Activated T-cell treated with anti-CD3 and anti-CD28 coated beads for 1 hour (primary cell): ENCODE measurements at places on chromosomes 3 and 15.

DNA sequence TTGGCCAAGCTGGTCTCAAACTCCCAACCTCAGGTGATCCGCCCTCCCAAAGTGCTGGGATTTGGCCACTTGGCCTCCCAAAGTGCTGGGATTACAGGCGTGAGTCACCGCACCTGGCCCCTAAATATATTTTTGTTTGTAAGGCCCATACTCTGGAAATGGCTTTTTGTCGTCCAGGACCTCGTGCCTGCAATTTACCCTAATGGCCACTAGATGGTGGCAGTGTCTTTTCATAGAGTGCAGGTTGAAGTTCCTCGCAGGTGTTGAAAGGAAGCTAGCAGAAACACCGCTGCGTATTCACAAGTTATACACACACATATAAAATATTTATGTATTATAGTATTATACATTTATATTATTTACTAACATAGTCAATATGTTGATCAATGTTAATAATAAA is 97.2 kb downstream of the LRTM1 start:
- DNase-seq, result no peak

GRCh38 chr15:39942753-39943150 is 8.8 kb downstream of the EIF2AK4 start:
- no peak for DNase-seq

- no peak for DNase-seq
Measured at GRCh38 chr15:89633585-89633984, 21.7 kb downstream of the KIF7 start.

- no peak for DNase-seq
Measured at GRCh38 chr3:56862352-56863062, 60.8 kb upstream of the ARHGEF3 start.

- no peak for DNase-seq
Measured at GRCh38 chr3:182618085-182618732, 175.1 kb upstream of the ATP11B start.

GRCh38 chr15:74878273-74878672 is 5.1 kb upstream of the SCAMP2 start:
- DNase-seq, result no peak

GRCh38 chr15:68791431-68792283 is 29.0 kb downstream of the ANP32A start:
- DNase-seq, result peak; percentile 18

DNA sequence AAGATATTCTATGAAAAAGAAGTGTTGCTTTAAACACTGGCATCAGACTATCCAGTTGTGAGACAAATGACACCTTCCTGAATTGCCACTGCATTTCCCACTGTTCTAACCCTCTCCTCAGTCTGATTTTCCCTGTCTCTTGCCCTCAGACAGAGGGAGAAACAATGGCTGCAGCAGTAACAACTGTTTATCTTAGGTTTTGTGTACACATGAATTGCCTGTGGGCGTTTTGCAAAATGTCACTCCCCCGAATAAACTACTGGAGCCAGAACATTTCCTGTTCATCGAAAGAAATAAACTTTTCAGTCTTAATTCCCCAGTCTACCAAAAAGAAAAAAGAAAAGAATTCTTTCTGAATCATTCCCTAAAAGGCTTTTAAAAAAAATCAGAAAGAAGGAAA is 155.1 kb downstream of the MAGI1 start:
- DNase-seq, result no peak

- DNase-seq, result no peak
Measured at GRCh38 chr3:47313341-47314055, 30.8 kb downstream of the KLHL18 start.

- peak; percentile 60 for DNase-seq
Measured at GRCh38 chr3:50246517-50246954, 10.5 kb downstream of the GNAI2 start.

GRCh38 chr3:27326202-27326601 is 43.0 kb downstream of the NEK10 start:
- no peak for DNase-seq

DNA sequence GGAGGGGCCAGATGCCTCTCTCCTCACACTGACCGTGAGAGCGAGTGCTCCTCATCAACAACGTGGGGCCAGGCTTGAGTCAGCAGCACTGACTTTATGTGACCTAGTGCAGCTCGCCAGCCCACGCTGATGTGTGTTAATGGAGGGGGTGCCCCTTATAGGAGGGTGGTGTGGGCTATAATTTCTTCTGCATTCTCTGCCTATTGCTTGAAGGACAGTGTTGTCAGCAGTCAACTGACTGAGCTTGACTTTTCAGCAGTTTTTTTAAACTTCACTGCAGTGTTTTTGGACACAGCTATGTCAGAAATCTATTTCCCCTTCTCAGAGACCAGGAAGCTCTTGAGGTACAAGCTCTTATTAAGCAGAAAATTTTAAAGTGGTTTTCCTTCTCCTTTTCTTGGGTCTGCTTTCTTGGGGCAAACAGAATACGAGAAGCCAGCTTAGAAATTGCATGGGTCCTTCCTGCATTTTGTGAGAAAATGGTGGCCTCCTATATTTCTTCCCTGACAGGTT is 304.8 kb upstream of the CTDSPL start:
- no peak for DNase-seq

GRCh38 chr15:88628018-88628654 is 7.0 kb downstream of the AEN start:
- no peak for DNase-seq

DNA sequence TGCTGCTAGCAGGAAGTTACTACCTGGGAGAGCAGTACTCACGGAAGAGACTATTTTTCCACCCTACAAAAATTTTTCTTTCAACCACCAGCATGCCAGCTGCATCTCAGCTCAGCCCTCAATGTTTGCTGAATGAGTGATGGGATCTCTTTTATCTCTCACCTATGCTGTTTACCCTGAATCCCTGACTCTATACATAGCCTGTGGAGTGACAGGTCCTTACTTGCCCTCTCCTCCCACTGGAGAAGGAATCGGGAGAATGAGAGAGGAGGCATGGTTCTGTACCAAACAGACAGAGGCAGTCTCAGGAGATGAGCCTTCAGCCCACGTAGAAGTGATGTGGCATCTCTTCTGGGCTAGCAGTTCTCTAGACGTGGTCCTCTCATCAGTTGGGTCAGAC is 6.7 kb upstream of the DGKG start:
- no peak for DNase-seq

GRCh38 chr3:97970956-97971620 is 1.1 kb downstream of the RIOX2 start:
- DNase-seq, result no peak

DNA sequence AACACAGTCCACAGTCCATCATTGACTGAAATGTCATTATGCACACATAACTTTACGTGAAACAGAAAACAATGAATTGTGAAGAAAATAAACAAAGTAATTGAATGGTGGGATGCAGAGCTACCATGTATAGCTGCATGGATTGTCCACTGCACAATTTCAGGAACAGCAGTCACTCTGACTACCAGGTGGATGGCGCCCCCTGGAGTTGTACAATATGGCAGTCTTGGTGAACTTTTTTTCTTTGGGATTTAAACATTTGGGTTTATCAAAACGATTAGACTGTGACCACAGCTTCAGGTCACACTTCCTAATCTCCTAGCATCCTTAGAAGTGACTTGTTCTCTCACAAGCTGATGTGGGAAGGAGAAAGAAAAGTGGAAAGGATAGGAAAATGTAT is 48.9 kb upstream of the TCF12 start:
- no peak for DNase-seq

- DNase-seq, result no peak
Measured at GRCh38 chr15:65558336-65558735, 28.1 kb downstream of the HACD3 start.

GRCh38 chr3:125313060-125313635 is 62.0 kb downstream of the ZNF148 start:
- no peak for DNase-seq

- DNase-seq, result peak; percentile 88
Measured at GRCh38 chr3:129183569-129184395, at the start of gene CNBP. TSS of gene CNBP (minus strand) at chr3:129183896. CDS start at chr3:129171757, 12,139 bp downstream.

- no peak for DNase-seq
Measured at GRCh38 chr15:64466408-64467141, 6.2 kb downstream of the ZNF609 start.

DNA sequence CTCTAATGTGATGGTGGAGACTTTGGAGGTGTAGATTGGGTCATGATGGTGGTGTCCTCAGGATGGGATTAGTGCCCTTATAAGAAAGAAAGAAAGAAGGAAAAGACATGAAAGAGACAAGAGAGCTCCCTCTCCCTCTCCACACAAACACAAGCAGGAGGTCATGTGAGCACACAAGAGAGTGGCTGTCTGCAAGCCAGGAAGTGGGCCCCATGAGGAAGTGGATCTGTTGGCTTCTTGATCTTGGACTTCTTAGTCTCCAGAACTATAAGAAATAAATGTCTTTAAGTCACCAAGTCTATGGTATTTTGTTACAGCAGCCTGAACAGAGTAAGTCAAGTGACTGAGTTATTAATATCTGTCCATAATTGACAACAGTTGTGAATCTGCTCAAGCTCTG is 17.1 kb downstream of the IQCB1 start:
- no peak for DNase-seq

DNA sequence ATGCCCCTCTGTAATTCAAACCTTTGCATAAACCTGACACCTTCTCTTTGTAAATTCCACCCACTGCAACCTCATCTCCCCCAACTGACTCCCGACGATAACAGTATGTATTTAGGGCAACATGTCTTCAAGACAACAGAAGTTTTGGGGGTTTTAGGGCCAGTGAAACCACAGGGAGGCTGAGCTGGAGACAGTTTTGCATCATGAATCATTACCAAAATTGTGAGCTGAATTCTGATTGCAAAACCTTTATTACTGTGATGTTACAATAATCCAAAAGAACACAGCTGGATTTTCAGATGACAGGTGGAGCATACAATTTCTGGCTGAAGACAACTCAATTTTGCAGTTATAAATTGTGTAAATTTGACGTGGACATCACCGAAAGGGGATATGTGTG is 281.3 kb upstream of the TTC14 start:
- no peak for DNase-seq

DNA sequence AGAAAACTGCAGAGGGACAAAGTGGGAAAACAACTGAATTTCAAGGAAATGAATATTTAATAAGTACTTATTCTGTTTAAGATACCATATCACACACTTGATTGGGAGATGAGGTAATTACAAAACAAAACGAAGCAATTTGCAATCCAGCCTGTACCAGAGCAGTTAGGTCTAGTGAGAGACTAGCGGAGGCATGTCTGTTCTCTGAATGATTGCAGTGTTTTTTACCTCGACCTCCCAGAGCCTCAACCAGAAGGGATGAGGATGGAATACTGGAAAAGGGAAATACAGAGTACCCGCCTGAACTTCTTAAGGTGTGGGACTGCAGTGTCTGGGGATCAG is 59.5 kb downstream of the PIK3CB start:
- DNase-seq, result no peak

DNA sequence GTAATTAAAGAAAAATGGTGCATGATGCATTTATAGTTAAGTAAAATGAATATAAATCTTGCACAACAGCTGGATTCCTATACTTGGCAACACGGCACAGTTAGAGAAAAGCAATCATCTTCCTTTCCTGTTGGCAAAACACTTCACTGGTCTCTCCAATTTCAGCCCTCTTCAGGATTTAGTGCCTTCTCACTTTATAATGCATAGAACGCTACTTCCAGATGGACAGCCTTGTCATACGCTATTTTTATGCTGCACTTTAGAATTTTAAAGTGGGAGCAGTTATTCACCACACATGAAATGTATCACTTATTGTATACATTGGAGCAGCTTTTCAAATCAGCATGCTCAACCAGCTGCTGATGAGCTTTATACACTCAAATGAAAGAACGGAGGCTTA is 194.4 kb upstream of the GBE1 start:
- no peak for DNase-seq

DNA sequence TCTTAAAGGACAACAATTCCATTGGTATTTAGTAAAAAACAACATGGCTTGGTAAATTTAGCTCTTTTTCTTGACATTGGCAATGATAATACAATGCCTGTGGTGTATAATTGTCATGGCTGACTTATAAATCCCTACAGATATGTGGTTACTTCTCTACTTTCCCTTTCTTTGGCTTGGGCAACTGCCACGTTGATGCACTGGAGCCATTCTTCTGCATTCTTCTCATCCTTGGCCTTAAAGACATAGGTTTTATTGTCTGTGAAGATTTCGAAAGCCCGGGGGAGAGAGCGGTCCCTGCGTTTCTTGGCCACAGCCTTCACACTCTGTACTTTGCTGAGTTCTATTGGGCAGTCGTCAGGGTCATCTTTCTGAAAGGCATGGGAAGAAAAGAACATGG is 101.1 kb upstream of the CCNL1 start:
- DNase-seq, result no peak

- no peak for DNase-seq
Measured at GRCh38 chr15:49978121-49978520, 140.9 kb downstream of the ATP8B4 start.

- DNase-seq, result no peak
Measured at GRCh38 chr3:40924559-40925141, 274.7 kb upstream of the CTNNB1 start.

DNA sequence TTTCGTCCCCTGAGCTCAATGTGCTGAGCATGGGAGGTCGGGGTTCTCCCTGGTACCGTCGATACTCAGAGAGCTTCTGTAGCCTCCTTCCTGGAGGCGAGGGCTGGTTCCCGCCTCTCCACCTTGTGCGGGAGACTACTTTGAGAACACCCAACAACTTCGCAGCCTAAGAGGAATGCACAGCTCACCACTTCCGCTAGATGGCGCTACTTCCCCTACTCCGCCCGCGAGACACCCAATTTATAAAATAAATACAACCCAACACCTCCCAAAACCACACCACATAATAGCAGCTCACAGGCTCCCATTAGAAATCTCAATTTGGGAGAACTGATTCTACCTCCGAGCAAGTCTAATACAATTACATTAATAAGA is 1.2 kb downstream of the RGMA start:
- peak; percentile 50 for DNase-seq

DNA sequence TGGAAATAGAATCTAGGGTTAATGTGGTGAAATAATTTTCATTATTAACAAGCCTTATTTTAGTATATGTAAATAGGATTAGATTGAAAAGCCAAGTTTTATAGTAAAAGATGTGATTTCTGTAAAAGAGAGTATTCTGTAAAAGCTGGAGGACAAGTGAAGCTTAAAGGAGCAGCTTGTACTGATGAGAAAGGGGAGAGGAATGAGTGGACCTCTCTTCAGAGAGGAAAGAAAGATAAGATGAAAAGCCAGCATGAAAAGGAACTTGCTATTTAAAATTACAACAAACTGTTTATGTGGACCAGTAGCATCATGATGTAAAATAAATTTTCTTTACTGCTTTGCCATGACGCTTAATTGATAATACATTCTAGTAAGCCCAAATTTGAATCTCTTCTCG is 18.5 kb downstream of the ALCAM start:
- DNase-seq, result no peak

- no peak for DNase-seq
Measured at GRCh38 chr3:149339931-149340309, 6.5 kb upstream of the TM4SF18 start.

- DNase-seq, result no peak
Measured at GRCh38 chr15:65690173-65690572, 68.4 kb downstream of the SLC24A1 start.

DNA sequence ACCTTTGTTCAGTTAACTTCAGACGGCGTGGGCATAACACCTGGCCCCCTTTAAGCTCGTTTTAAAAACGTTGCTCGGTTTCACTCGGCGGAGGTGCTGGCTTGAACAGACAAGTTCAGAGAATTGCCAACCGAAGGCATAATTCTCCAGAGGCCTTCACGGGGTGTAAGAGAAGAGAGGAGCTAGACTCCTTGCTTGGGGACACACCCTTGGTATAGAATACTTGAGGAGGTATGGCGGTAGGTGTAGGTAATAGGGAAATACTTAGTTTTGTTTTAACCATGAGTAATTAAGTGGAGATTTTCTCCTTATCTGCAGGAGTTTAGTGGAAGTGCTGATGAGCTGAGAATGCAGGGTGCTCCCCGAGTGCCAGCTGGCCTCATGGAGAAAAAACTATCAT is 921 bp downstream of the FBXL2 start:
- no peak for DNase-seq

- no peak for DNase-seq
Measured at GRCh38 chr3:178522200-178523052, 13.8 kb upstream of the KCNMB2 start.
